Spleen (tissue), 13 donors: ENCODE measurements at places on chromosomes 3 and 15. TPM values are rescaled to one million over a fixed set of nuclear protein-coding genes. Genes with fewer than 3 reads are reported as not detected.

The XCR1 gene
- 0.17 TPM for polyA plus RNA-seq

The ADAMTS17 gene
- 0.72 TPM for polyA plus RNA-seq

The PSTPIP1 gene
- 150 TPM for polyA plus RNA-seq

DNA sequence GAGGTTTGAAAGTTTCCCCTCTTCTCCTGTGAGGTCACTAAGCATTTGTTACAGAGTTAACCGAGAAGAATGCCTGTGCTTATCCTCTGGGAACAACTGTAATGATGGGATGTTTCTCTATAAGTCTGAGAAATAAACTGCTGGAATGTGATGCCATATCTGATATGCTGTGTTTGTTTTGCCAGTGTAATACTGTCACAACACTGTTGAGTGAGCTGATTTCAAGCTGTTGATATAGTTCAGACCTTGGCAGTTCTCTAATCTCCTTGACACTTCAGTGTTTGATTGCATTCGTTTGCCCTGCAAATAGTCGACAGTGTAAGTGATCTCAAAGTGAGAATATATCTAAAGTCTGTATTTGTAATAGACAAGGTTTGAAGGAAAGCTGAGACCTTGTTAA lies 73.3 kb downstream of the PTPRG start:
- no peak for DNase-seq

The RNU5B-1 gene
- not detected for polyA plus RNA-seq

DNA sequence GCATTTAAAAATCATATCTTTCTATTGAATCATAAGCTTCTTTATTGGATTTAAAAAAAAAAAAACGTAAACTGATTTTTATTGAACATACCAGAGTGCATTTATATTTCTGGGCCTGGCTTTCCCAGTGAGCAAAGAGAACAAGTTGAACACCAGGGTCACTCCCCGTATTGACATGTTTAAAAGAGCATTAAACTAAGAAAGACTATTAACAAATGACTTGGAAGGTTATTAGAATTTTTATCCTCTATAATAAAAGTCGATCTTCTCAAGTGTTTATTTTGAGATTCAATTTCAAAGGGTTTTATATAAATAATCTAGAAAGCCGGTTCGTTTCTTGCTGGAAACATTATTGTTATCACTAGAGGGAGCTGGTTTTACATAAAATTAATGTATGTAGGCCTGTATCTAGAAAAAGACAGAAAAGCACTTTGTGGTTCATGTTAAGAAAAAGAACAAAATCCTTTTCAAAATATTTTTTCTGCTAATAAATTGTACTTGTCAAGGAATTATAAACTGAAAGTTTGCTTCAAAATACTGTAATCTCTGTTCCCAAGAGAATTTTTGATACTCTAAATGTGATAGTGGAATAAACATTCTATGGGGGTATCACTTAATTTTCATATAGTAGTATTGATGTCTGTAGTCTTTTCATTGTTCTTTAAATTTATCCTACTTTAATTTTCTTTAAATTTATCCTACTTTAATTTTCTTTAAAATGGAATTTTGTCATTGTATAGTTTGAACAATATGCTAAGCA lies 321.8 kb upstream of the MME start:
- DNase-seq: no peak
